Osteoblast (primary cell): ENCODE measurements at places on chromosomes 13 and 19. TPM values are rescaled to one million over a fixed set of nuclear protein-coding genes. Genes with fewer than 3 reads are reported as not detected.

- peak overlapping the region; percentile 61 for H3K4me3 ChIP-seq
- H3K27ac ChIP-seq: peak overlapping the region; percentile 90
- DNase-seq: peak; percentile 97
- no peaks in the 10 kb centered on the region for H3K27me3 ChIP-seq
- H3K4me1 ChIP-seq: peaks cover 30% of the 10 kb centered on the region
Observed at GRCh38 chr19:14383661-14384555, 2.7 kb downstream of the ADGRE5 start.

DNA sequence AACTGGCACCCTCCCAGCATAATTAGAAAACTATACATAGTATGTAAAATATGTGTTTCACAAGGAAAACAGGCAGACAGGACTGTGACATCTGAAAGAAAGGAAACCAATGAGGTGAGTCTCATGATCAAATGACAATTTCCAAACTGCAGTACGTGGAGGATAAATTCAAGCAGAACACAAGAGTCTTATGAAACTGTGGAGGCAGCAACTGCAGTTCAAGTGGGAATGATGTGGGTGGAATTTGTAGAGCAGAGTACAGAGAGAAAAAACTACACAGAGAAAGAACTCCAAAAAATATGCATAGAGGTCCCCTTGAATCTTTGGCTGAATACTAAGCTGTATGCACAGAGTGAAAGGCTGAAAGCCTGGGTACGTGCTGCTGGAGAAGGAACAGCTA is 9.7 kb downstream of the SIGLEC6 start:
- no peak for DNase-seq
- no peaks in the 10 kb centered on the region for H3K4me1 ChIP-seq
- H3K27me3 ChIP-seq: no peaks in the 10 kb centered on the region
- no peaks in the 10 kb centered on the region for H3K36me3 ChIP-seq

- H3K27me3 ChIP-seq: no peaks in the 10 kb centered on the region
- H3K36me3 ChIP-seq: peaks cover 22% of the 10 kb centered on the region
- peaks cover 10% of the 10 kb centered on the region for H3K4me1 ChIP-seq
- peak overlapping the region; percentile 88 for H3K4me3 ChIP-seq
- peak overlapping the region; percentile 98 for H3K27ac ChIP-seq
- DNase-seq: peak; percentile 85
Observed at GRCh38 chr19:24033963-24034342, 53.0 kb upstream of the ZNF254 start.

The ZNF808 gene
- total RNA-seq: 17.0 and 19.7 TPM in 2 replicates

- H3K4me1 ChIP-seq: no peaks in the 10 kb centered on the region
- peaks cover 4% of the 10 kb centered on the region for H3K36me3 ChIP-seq
- DNase-seq: peak; percentile 86
- H3K27ac ChIP-seq: no peak within 1 kb of the TSS
Observed at GRCh38 chr19:57888560-57889231, at the start of gene ZNF814. ZNF814 (minus strand) TSS chr19:57889037; CDS start chr19:57888802, 235 bp downstream.

DNA sequence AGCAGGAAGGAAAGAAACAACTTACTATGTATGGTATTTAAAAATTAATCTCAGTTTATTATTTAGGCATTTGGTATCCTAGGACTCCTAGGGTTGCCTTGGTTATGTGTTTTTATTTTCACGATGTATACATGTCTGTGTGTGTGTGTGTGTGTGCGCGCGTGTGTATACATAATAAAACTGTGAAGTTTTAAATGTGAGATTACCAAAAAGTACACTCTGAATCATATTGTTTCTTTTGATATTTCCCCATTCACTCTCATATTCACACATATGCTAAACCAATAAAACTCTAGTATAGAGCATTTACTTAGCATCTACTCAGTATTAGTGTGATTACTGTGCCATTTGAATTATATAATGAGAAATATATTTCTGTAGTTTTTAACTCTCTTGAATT is 30.8 kb upstream of the NDFIP2 start:
- no peaks in the 10 kb centered on the region for H3K36me3 ChIP-seq
- no peak for DNase-seq
- H3K27me3 ChIP-seq: no peaks in the 10 kb centered on the region
- H3K4me1 ChIP-seq: peaks cover 20% of the 10 kb centered on the region
- no peak overlapping the region for H3K27ac ChIP-seq

- H3K4me3 ChIP-seq: peak overlapping the region; percentile 89
- no peaks in the 10 kb centered on the region for H3K36me3 ChIP-seq
- H3K27me3 ChIP-seq: peaks cover 4% of the 10 kb centered on the region
- DNase-seq: peak; percentile 89
- H3K27ac ChIP-seq: no peak overlapping the region
Observed at GRCh38 chr13:40666933-40667621, 636 bp upstream of the FOXO1 start.

The ZNF625 gene
- 13.0 and 13.6 TPM in 2 replicates for total RNA-seq

The SULT2A1 gene
- not detected in 2 replicates for total RNA-seq

GRCh38 chr19:30036154-30037129 is 94.4 kb downstream of the URI1 start:
- DNase-seq: no peak
- H3K27me3 ChIP-seq: no peaks in the 10 kb centered on the region
- H3K4me3 ChIP-seq: no peak overlapping the region
- peaks cover 2% of the 10 kb centered on the region for H3K36me3 ChIP-seq
